ENCODE measurements at places on chromosomes 1 and 21. TPM values are rescaled to one million over a fixed set of nuclear protein-coding genes. Genes with fewer than 3 reads are reported as not detected.

AMPD1 gene
- total RNA-seq = not detected

DRAXIN gene
- 0.05 TPM for total RNA-seq

DNA sequence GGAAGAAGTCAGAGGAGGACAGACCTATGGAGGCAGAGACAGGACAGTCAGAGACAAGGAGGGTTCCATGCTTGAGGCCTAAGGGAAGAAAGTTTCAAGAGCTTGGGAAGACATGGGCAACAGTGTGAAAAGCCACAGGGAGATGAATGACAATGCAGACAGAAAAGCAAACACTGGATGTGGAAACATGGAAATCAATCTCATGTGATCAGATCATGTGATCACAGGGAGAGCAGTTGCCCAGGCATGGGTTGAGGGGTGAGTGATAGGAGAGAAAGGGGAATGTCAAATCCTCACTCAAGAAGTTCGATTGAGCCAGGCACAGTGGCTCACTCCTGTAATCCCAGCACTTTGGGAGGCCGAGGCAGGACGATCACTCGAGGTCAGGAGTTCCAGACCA is 17.2 kb downstream of the PTAFR start:
- DNase-seq = no peak

GRCh38 chr1:29057700-29058099 is 66.0 kb downstream of the TMEM200B start:
- no peak for DNase-seq

CFHR5 gene
- not detected for total RNA-seq

- DNase-seq = no peak
Measured at GRCh38 chr21:32590130-32590529, 4.8 kb upstream of the TCP10L start.

DNA sequence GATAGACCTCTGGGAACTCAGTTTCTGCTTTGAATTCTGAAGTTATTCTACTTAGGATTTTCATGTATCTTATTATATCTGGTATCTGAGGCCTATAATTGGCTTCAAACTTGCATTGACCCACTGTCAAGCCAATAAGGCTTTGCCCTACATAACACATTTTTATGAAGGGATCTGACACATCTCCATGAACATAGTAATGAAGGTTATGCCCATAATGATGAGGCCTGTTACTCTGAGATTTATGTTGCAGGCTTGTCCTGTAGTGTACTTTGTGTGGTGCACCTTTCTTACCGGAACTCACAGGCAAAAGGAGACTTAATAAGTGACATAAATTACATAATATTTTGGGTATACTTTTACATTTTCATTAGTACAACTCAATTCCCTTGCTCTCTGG is 14.1 kb downstream of the RGL1 start:
- no peak for DNase-seq

RNF186 gene
- total RNA-seq = not detected

- DNase-seq = no peak
Measured at GRCh38 chr1:180544050-180544449, 14.7 kb upstream of the OVAAL start.

GRCh38 chr1:76833151-76833550 is 34.1 kb upstream of the ST6GALNAC5 start:
- DNase-seq = no peak

UBXN10 gene
- total RNA-seq = 0.60 TPM

GRCh38 chr1:152739841-152740240 is 18.0 kb upstream of the KPRP start:
- DNase-seq = no peak

DNA sequence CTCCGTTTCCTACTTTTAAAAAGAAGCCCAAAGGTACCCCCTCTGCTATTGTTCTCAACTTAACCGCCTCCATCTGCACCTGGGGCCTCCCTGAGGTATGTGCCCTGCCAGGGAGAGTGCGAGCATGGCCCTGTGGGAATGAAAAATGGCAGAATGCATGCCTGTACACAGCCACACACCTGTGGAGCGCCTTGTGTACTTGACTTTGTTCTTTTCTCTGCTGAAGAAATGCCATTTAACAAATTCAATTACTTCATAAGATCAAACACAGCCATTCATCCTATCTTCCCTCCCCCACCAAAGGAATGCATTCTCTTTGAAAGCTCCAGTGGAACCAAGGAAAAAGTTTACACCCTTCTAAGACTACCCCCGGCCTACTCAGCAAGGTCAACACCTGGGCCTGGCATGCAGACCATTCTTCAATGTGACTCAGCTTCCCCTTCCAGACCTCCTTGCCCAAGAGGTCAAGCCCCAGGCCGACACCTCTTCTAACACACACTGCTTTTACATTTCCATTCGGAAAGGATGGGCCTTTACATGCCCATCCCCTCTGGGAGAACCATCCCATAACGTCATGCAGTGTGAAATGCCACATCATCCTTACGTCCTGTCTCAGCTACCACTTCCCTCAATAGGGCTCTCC is 123.7 kb downstream of the SMYD2 start:
- DNase-seq = no peak

GRCh38 chr21:36134803-36135390 is at the start of gene CBR3:
Gene CBR3, plus strand, starts transcription at chr21:36135079. Its CDS starts 114 bp downstream, at chr21:36135193.
- peak; percentile 92 for DNase-seq

- no peak for DNase-seq
Measured at GRCh38 chr1:213728593-213729536, 258.9 kb upstream of the PROX1 start.

C2CD4D gene
- not detected for total RNA-seq

DNA sequence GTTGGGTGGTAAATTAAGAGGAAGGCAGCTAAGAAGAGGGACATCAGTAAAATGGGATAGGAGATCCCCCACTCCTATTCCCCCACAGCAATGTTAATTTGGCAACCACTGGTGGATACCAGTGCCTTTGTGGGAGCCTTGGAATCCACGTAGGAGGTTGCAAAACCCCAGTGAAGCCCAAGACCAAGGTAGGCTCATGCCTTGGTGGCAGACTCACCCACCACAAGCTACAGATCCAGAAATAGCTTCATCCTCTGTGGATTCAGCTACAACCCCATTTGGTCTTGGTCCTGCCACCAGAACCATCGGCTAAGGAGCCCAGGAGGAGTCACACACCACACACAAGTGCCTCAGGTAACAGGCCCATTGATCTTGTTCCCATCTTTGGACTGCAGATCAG is 21.0 kb downstream of the VTCN1 start:
- DNase-seq = no peak
